Smooth muscle cell of the coronary artery (primary cell): ENCODE measurements at places on chromosomes 2 and 18. TPM values are rescaled to one million over a fixed set of nuclear protein-coding genes. Genes with fewer than 3 reads are reported as not detected.

Gene SULT6B1
- not detected in 2 replicates for total RNA-seq

Gene POTEJ
- total RNA-seq, result not detected in 2 replicates

Gene ST6GAL2
- 0.47 TPM in 1 of 2 replicates, not detected in the other for total RNA-seq

Gene IHH
- total RNA-seq, result under 0.01 TPM in 1 of 2 replicates, not detected in the other

Gene KRTCAP3
- total RNA-seq, result not detected in 2 replicates

Gene DSG1
- not detected in 2 replicates for total RNA-seq

Gene CDH20
- 0.82 TPM in 1 of 2 replicates, not detected in the other for total RNA-seq

Gene POTEI
- not detected in 2 replicates for total RNA-seq

Gene LYG1
- not detected in 2 replicates for total RNA-seq

Gene IL18RAP
- total RNA-seq, result not detected in 2 replicates

Gene SULT1C4
- not detected in 2 replicates for total RNA-seq

Gene L3MBTL4
- total RNA-seq, result under 0.01 TPM in 1 of 2 replicates, not detected in the other
